ENCODE measurements at places on chromosomes 3 and 15.
A peak's percentile ranks its signal among the peaks of the same experiment; 100 is the strongest.

- no peak for DNase-seq
Observed at GRCh38 chr3:139838269-139838957, 96.6 kb upstream of the CLSTN2 start.

DNA sequence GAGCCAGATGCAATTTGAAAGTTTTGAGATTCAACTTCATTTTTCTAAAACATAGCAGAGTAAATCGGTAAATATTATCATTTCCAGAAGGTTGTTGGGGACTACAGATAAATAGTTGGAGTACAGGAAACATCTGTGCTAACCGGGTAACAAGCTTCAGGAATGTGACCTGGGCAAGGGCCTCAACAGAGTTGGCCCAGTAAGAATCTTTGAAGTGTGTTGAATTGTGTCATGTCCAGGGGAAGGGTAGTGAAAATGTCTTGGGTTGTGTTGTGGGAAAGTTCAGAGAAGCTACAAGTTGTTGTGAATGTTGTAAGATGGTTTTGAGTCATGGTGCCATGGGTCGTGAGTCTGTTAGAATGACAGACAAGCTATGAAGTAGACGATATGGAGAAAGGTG lies 35.7 kb downstream of the SQOR start:
- no peak for DNase-seq

GRCh38 chr3:49895791-49896190 lies 7.9 kb downstream of the MST1R start:
- DNase-seq: no peak

DNA sequence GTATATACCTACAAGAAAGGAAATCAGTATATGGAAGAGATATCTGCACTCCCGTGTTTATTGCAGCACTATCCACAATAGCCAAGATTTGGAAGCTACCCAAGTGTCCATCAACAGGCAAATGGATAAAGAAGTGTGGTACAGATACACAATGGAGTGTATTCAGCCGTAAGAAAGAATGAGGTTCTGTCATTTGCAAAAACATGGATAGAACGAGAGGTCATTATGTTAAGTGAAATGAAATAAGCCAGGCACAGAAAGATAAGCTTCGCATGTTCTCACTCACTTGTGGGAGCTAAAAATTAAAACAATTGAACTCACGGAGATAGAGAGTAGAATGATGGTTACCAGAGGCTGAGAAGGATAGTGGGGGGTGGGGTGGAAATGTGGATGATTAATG lies 53.1 kb downstream of the FAM81A start:
- no peak for DNase-seq

DNA sequence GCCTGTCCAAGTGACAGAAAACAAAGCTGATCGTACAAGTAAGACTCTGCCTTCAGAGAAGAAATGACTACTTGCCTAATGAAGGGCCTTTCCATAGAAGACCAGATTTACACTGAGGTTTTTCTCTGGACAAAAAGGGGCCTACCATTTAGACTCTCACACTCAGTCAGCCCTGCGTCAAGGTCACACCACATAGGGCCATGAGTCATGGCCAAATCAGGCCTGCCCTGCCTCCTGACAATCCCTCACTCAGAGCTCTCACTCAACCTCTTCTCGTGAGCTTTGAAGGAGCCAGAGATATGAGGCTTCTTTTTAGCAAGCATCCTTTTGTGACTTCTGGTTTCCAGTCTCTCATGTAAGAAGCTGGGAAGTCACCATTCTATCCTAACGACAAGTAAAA lies 68.1 kb upstream of the NMNAT3 start:
- no peak for DNase-seq

DNA sequence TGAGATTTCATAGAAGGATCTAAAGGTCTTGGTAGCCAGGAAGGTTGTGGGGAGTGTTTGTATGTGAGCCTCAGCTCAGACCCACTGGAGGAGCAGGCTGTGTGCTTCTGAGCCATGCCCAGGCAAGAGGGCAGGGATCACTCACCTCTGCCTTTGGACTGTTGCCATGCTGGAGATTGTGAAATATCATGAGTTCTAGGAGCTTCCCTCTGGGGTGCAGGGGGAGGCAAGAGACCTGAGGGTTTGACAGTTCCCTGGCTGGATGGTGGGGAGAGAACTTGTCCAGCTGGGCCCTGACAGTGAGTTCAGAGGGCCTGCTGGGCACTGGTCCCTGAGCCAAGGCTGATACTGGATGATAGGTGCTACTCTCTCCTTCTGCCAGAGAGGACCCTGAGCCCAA lies 6.0 kb downstream of the SLC6A1 start:
- no peak for DNase-seq

DNA sequence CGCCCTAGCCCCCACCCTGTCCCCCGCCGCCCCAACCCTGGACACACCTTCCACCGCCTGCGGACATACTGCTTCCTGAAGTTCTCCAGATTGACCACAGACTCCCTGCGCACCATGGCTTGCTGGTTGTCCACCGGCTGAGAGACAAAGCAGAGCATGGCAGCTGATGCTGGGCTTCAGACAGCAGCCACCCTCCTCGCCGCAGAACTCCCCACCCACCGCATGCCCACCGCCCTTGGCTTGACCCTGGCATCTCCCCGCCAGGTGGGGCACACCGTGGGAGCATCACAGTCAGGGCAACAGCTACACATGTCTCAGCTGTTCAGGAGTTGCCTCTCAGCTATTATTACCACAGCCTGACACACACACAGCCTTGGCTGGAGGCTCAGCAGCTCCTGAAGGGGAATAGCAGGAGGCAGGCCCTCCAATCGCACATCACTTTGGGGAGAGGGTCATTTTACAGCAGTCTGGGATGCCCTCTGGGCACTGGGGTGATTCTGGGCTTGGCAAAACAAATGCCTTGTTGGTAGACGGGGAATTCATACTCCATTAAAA lies 78.4 kb upstream of the HERC1 start:
- no peak for DNase-seq

- peak; percentile 69 for DNase-seq
Observed at GRCh38 chr3:58471025-58471887, 20.6 kb upstream of the KCTD6 start.

GRCh38 chr3:5456199-5456598 lies 268.7 kb downstream of the EDEM1 start:
- DNase-seq: no peak

DNA sequence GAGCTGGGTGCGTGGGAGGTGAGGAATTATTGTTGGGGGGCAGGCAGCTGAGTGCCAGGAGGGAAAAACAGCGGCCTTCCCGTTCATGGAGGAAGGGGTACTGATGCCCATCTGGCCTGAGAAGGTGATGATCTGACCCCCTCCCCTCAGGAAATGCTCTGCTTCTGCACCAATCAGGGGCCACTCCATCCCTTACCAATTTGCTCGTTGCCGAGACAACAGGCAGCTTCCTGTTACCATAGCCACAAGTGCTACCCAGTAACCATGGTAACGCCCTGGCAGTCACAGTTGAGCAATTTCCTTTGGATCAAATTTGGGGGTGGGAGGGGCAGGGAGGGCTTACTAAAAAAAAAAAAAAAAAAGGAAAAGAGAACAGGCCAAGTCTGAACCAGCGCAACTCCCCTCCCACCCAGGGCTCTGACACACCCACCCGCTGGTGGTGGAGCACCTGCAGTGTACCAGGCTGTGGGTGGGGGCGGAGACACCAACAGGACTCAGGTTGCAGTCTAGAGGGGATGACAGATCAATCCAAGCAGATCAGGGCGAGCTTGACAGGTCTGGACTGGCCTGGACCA lies 13.7 kb downstream of the CELF6 start:
- DNase-seq: no peak

GRCh38 chr3:76824658-76825240 lies 215.2 kb upstream of the ROBO2 start:
- DNase-seq: no peak

DNA sequence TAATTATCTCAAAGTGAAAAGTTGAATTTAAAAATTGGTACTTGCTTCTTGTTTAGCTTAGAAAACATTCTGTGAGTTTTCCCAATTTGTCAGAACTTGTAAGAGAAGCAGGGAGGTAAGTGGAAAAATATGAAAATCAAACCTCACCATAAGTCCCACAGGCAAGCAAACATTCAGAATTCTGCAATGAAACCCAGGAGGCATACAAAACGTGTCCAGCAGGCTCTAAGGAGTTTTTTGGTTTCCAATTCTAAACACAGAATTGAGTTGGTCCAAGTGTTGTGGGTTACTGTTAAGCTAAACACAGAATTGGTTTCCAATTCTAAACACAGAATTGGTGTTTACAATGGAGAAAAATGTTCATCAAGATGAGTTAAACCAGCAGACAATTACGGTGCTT lies 27.1 kb upstream of the ACKR4 start:
- no peak for DNase-seq

DNA sequence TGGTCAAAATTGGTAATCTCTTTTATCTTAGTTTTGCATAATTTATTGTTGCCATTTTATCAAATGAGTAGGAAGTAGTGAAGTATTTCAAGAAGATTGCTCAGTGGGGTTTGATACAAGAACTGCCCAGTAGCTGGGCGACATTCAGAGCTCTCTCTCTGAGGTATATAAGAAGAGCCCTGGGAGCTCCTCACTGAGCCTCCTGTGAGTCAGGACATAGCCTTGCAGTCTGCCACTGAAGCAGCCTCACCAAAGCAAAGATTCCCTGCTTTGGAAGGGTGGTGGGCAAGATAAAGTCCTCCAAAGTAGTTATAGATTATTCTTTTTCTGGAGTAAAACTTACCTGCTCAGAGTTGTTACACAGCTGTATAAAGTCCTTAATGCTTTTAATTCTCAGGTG lies 26.1 kb downstream of the SKIL start:
- DNase-seq: no peak

GRCh38 chr3:174533286-174533685 lies 325.8 kb upstream of the NAALADL2 start:
- no peak for DNase-seq

DNA sequence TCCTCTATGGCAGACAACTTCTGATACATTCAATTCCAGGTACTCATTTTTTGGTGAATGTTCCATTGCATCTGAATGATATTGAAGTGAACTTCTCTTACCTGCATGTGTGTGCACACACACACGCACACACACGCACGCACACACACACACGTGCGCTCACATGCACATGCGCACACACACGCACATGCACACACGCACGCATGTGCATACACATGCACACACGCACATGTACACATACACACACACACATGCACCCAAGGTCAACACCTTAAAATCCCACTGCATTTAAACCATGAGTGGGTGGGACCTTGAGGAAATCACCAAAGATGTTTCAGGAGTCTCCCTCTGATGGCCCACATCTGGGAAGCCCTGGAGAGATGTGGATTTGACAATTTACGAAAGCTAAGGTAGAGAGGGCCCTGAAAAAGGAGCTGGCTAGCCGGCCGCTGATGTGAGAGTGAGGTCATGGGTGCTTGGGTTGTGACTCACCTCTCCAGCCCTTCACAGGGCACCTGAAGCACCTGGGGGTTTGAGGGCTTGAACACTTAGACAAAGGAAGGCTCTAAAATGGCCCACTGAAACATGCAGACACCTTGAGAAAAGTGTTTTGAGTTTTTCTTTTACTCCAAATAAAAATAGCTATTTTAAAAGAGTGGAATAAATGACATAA lies 269.1 kb upstream of the LRRFIP2 start:
- DNase-seq: no peak

DNA sequence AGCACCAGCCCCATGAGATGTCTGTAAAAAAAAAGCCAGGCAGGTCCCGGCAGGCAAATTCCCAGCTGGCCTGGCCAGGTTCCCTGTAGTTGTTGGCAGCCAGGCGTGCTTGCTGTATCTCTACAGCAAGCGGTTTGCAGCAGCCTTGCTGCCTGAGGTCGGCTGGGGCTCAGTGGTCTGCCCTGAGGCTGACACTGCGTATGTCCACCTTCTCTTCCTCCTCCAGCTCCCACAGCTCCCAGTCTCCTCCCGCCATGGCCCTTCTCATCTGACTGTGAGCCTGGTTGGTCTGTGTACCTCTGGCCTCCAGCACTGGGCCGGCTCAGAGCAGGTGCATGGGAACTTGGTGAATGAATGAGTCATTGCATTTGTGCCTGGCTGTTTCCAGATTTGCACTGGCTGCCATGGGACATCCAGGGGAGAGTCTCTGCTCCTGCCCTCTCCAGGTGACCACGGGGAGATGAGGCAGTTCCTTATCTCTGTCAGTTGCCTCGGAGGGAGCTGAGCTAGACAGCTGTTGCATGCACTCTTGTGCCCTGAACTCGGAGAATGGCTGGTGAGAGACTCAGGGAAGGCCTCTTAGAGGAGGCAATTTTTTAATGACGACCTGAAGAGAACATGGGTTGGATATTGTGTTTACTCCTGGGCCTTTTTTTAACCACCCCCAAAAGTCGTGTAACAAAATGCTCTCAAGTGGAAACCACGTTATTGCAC lies 43.0 kb downstream of the SPSB4 start:
- DNase-seq: no peak

- DNase-seq: no peak
Observed at GRCh38 chr3:2595486-2595885, 496.8 kb downstream of the CNTN4 start.

DNA sequence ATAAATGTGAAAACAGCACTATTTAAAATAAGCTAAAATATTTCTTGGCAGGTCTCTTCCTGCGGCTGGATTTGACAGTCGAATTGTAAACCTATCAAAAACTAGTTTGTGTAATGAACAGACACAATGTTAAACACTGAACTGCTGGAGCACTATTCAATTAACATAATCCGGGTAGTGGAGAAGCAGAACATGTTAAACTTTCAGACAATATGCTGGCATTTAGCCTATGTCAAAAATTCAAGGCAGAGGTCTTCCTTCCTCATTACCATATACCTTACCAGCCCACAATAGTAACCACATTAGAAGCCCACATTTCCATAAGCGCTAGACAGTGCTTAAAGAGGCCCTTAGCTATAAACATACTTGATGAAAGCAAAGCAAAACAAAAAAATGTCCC lies 1042.9 kb downstream of the ROBO1 start:
- DNase-seq: no peak

DNA sequence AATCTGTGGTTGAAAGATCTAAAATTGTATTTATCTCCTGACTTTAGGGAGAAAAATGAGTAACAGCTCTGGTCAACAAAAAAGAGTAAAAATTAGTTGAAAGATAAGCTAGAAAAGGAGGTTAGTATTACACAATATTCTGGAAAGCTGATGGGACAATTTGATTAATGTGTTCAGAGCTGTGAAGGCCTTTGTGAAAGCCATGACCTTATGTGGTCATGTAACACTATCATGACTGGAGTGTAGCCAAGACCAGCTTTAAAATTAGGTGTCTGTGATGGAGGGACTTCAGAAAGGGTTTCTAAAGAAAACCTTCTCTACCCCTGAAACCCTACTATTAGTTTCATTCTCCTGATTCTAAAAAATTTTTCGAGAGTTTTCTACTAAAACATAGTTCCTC lies 127.2 kb downstream of the NFKBIZ start:
- DNase-seq: no peak

Measured in NCI-H1092 (cell line).